ENCODE measurements at places on chromosomes 2 and 18.
A peak's percentile ranks its signal among the peaks of the same experiment; 100 is the strongest.

- no peak for DNase-seq
These were observed 106.5 kb upstream of the HS6ST1 start for GRCh38 chr2:128425216-128425615.

- DNase-seq = no peak
These were observed 180.8 kb upstream of the ATP5MC3 start for GRCh38 chr2:175362331-175362730.

- no peak for DNase-seq
These were observed 206.8 kb downstream of the MEIS1 start for GRCh38 chr2:66641685-66642084.

GRCh38 chr18:39380186-39380725, 1814.7 kb upstream of the CELF4 start:
- peak; percentile 91 for DNase-seq

DNA sequence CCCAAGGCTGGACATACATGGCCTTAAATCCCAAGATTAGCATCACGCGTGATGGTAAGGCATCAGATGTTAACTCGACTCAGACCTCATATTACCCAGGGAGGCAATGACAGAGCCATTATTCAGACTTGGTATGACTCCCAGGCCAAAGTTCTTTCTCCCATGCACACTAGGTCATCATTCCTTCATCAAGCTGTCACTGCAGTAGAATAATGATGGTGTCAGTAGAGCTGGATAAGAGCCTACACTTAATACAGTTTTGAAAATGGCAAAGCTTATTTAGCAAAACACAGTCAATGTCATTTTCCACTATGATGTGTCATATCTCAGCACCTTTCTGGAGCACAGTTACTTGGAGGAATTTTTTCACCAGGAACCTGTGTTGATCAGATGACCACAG, 663.3 kb downstream of the SUCLG1 start:
- no peak for DNase-seq

- DNase-seq = peak; percentile 50
These were observed 2.9 kb downstream of the TBR1 start for GRCh38 chr2:161418715-161419637.

DNA sequence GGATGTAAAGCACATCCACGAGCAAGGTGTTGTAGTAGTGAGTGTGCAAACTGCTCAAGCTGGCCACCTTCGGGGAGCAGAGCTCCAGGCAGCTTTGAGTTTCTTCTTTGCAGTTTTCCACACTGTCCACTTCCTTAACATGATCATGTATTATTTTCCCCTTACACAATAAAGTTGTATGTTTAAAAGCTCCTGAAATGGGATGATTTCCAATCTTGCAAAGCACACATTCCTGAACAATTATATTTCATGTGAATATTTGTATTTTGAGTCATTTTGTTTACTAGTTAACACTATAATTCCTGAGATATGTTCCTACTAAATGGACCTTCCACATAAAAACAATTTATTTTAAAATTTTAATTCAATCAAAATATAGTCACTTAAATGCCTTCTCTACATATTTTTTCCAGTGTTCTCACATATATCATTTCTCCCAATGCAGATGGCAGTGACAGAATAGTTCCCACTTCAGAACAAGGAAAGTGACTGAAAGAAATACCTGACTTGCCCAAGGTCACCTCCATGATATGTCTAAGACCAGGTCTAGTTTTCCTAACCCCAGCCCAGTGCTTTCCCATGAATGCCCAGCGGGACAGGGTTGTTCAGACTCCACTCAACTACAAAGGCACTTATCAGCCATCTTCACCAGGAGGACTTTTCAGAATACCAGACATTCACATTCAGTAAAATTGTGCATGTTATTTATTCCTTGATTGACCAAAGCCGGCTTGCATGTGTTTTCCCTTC, 5.5 kb downstream of the CYB5A start:
- DNase-seq = peak; percentile 31

GRCh38 chr2:99571954-99572353, 82.1 kb upstream of the REV1 start:
- DNase-seq = no peak

DNA sequence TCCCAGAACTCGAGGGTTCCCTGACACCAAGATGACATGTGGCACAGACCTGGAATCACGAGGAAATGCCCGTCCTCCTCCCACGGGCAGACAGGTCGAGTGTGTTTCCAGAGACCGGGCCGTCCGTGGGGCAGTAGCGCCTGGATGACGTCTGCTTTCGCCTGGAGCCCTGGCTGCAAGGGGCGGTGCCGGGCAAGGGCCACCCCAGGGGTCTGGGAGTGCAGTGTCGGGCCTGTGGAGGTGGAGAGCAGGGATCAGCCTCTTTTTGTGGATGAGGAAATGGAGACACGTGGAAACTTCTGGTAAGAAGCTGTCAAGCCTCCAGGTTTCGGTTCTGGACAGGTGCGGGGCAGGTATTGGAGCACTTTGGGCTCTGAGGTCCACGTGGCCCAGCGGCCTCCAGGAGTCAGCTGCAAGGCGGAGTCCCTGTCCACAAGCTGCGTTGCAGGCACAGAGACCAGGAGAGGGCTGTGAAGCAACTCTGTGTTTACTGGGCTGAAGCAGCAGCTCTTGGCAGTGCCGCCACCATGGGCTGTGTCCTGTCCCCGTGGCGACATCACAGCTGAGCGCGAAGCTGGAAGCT, 25.6 kb downstream of the NFATC1 start:
- DNase-seq = no peak

DNA sequence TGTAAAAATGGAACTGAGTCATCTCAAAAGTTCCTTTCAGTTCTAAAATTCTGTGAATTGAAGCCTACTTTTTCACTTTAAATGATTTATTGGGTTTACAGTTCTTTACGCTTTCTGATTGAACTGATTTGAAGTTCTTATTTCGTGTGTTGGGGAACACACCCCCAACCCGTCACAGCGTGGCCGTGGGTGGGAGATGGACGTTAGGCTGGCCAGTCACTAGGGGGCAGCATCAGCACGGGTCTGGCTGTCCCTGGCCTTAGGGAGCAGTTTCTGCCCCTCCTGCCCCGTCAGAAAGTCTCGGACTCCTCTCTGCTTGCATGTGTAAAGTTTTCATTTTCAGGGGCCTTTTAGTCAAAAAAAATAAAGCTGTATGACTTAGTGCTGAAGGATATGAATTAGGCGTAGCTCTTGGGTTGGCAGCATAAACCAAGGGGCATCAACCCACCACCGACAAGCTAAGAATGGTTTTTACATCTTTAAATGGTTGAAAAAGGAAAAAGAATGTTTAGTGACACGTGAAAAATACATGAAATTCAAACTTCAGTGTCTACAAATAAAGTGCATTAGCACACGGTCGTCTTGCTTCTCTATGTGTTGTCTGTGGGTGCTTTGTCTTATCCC, 63.4 kb downstream of the ZCCHC2 start:
- DNase-seq = peak; percentile 71

DNA sequence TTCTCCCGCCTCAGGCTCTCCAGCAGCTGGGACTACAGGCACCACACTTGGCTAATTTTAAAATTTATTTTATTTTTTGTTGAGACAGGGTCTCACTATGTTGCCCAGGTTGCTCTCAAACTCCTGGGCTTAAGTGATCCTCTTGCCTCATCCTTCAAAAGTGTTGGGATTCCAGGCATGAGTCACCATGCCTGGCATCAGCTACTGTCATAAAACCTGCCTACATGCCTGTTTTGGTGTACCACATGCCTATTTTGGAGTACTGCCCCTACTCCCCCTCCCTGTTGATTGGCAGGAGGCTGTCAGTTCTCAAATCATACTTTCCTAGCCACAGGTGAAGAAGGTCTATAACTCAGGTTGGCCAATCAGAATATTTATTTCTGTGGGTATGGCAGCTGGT, 64.0 kb downstream of the CHST9 start:
- no peak for DNase-seq

DNA sequence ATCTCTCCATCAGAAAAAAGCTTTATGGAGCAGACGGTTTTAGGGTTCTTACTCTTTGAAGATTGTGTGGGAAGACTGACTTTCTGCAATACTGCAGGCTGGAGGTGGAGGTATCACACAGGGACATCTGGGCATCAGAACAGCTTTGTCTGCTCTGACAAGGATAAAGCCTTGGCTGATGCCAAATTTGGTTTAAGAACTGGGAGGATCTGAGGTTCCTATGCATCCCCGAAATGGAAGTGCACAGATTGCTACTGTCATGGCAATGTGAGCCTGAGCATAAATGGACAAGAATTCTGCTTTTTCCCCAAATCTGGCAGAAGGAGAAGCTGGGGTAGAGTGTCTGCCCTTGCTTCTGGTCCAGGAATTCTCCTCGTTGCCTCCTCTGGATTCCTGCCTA, 424.3 kb downstream of the SLC4A3 start:
- no peak for DNase-seq

DNA sequence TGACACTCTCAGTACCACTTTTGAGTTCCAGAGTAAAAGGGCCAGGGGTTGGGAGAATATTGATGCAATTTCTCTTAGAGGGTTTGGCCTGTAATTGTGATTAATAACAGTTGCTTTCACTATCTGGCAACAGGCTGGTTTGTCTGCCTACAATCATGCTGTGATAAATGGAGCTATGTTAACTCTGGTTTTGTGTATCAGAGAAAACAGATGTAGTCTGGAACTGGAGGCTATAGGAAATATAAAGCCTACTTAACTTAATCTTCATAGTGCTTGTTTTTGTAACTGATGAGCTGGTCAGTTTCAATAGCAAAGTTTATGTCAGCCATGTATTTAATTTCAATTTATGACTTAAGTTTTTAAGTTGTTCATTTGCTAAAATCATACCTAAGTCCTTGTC, 138.0 kb downstream of the AGPS start:
- no peak for DNase-seq

- no peak for DNase-seq
These were observed 416.8 kb downstream of the LRATD1 start for GRCh38 chr2:15049096-15049993.

GRCh38 chr2:3827673-3828575, 124.5 kb downstream of the DCDC2C start:
- DNase-seq = no peak

DNA sequence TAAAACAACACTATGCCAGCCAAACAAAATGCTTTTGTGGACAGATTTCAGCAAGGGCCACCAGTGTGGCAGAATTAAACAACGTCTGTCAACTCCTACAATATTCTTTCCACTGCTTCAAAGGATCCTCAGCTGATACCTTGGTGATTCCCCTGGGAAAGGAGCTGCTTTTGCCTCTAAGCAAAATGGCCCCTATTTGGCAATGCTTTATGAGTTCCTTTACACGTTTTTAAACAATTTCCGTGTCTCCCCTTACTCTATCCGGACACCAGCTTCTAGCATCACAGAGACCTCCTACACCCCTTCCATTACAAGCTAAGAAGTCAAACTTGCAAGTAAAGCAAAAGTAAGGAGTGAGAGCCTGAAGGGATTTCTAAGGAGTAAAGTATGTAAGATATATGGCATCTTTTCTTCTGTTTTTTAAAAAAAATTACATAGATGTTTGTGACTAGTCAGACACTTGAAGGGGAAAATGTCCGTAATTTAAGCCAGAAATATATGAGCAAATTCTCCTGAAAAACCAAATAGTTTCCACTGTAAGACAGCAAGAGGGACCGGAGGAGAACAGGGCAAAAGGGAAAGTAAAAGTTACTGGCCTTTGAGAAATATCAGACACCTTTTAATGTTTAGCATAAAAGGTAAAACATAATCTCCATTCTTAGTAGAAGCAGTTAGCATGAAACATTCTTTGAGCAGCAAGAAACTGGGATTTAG, 1.9 kb downstream of the SOS1 start:
- DNase-seq = no peak

DNA sequence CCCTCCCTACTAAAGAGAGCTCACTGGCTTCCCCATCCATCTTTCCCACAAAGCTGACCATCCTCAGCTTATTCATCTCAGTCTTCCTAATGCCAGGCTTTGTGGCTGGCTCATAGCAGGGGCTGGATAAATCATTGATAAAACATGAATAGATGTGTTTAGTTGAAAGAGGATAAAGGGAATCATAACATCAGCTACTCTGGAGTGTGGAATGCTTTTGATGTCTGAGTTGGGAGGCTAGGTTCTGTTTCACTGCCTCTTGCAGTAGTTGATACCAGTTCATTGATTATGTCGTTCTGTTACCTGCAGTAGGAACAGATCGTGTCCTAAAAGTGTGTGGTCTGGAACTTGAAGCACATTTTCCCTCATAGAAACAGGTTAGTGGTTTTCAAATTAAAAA, 66.3 kb upstream of the HK2 start:
- no peak for DNase-seq

GRCh38 chr2:53093355-53093754, 674.2 kb upstream of the CHAC2 start:
- no peak for DNase-seq

- peak; percentile 57 for DNase-seq
These were observed 104.7 kb downstream of the TSN start for GRCh38 chr2:121860033-121860757.

DNA sequence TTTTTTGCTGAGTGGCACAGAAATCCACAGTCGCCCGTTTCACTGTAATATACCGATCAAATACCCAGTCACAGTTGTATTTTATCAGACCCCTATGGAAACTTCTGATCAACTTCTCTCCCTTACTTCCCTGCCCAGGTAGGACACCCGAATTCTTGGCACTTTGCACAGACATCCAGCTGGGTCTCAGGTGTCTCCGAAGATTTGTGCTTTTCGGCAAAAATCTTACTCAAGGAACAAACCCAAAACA, 596 bp downstream of the MREG start:
- DNase-seq = no peak

DNA sequence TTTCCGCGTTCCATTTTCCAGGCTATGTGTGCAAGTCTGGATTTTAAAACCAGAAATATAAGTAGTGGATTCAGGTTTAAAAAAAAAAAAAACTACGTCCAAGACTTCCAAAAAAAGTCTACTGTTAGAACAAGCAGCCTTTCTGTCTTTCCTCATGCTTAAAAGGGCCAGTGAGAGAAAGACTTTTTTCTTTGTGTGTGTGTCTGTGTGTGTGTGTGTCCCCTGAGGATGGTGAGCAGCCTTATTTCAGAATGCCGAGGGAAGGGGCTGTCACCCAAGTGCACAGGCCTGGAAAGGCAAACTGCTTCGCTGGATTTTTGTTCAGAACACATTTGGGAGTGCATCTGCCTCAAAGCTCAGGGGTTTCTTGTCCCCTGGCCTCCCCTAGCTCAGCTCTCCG, 98.8 kb downstream of the ZBTB7C start:
- no peak for DNase-seq

DNA sequence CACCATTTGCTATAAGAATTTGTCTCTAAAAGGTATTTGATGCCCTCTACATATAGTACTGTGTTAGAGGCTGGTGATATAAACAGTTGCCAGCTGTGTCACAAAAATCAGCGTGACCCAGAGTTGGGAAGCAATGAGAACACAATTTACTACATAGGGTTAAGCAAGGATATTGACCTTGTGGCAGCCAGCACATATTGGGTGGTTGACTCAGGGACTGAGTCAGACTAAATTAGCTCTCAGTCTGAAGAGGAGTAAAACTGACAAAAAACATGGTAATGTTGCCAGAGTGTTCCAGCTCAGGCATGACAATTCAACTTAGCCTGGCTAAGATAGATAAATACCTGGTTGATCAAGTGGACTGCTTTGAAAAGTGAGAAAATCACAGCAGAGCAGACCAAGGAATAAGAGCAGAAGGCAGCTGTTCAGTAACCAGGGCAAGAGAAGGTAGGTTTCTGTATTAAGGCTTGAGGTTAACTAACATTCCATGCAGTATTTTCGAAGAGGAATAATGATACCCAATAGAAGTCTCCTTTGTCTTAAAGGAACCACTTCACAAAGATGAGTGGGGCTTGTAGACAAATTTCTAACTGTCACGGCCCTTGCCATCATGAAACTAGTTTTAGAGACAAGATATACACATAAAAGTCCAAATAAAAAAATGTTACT, 108.2 kb upstream of the ERBB4 start:
- peak; percentile 62 for DNase-seq

GRCh38 chr2:112048887-112049286, 6.2 kb upstream of the TMEM87B start:
- peak; percentile 44 for DNase-seq

GRCh38 chr18:4106407-4107033, 348.6 kb downstream of the DLGAP1 start:
- DNase-seq = peak; percentile 66
